ENCODE measurements at places on chromosomes 6 and 20.

DNA sequence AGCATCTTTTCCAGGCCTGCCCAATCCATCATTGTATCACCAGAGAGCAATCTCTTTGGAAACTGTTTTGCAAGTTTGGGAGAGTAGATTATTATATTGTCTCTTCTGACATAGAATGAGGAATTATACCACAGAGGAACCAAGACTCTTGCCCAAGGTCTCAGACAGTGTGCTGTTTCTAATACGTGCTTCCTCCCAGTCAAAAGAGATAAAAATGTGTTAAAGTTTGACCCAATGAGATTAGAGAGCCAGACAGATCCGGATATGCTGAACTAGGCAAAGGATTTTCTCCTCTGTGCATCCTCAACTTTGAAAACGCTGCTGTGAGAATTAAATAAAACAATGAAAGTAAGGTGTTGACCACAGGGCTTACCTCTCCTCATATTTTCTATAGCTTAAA, 18.6 kb upstream of the NT5E start:
- no peak for DNase-seq

- DNase-seq = no peak
Observed at GRCh38 chr6:108796875-108797274, 51.3 kb upstream of the ARMC2 start.

GRCh38 chr6:22583230-22583629, 13.9 kb downstream of the HDGFL1 start:
- no peak for DNase-seq

DNA sequence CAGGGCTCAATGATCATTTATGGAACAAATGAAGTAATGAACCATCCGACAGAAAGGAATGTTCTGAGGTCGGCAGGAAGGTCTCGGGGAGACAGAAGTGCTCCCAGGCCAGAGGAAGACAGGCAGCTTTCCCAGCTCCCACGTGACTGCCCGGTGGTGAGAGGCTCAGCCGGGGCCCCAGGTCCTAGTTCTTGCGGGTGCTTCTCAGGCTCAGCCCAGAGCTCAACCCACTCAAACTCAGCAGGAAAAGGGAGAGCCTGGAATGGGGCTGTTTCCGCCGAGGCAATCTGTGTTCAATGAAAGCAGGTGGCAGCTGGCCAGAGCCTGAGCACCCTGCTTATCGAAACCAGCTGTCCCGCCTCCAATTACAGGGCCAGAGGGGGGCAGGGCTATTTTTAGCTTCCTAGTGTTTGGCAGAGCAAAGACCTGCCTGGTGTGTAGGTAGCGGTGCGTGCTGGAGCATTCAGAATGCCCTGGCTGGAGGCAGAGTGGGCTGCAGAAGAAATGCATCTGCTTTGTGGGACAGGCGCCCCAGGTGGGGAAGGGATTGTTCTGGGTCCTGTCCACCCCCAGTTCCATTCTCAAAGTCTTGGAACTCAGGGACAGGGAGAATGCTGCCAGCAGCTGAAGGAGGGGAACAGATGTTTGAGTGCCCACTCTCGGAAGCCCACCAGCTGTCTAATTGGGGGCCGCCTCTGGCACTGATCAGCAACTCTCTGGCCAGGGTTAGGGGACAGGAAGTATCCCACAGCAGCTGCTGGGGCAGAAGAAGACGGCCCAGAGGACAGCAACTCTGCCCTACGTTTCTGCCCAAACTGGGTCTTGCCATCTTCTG, 145.1 kb downstream of the PREX1 start:
- DNase-seq = no peak

DNA sequence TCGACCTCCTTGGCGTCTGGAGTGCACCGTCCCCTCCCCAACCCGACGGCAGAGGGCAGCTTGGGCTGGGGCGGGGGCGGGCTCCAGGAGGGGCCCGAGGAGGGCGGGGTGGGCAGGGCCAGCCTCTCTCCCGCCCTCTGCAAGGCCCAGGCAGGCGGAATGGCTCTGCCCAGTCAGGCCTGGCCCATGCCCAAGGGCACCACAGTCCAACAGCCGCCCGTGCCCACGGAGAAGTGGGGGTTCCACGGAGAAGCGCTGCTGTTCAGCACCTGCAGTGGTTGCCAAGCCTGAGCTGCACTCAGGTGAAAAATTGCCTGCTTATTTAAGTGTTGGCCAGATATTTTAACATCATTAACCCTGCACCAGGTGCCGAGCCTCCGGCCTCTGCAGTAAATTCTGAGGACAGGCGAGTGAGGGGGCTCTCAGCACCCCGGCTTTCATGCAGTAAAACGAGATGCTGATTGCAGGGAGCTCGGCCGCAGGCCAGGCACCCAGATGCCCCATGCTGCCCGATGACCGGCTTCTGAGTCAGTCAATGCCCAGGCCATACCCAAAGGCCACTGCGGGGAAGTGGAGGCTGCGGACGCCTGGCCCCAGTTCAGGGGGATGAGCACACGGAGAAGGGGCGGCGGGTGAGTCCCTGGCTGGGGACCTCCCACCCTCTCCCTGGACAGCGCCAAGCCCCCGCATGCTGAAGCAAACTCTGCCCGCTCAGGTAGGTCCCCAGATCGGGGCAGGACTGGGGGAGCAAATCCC, at the start of gene SRMS:
TSS of gene SRMS (minus strand) at position 25 of the 756 bp plus-strand sequence. CDS start 286 bp downstream, outside the sequence.
- no peak for DNase-seq

Data from stimulated activated CD4-positive, alpha-beta T cell treated with anti-CD3 and anti-CD28 coated beads, Interleukin-1b, Interleukin-23, amount 100 ng/mL, for 1 hour (primary cell).